ENCODE measurements at places on chromosomes 2 and 18. TPM values are rescaled to one million over a fixed set of nuclear protein-coding genes. Genes with fewer than 3 reads are reported as not detected.

The TMEM178A gene
- total RNA-seq = 1.2 TPM

The ANKRD23 gene
- 2.3 TPM for total RNA-seq

The DNAJC5G gene
- total RNA-seq = not detected

The TTN gene
- 5.8 TPM for total RNA-seq

The PSMA8 gene
- not detected for total RNA-seq

The ARHGAP28 gene
- 33.8 TPM for total RNA-seq

The HOXD12 gene
- total RNA-seq = not detected

Measured in stomach (tissue), 19 donors.